ENCODE measurements at places on chromosomes 16 and 17.

- DNase-seq = no peak
Measured at GRCh38 chr16:72255786-72256185, 83.8 kb upstream of the PMFBP1 start.

GRCh38 chr17:6064868-6065267, 5.3 kb upstream of the WSCD1 start:
- no peak for DNase-seq

DNA sequence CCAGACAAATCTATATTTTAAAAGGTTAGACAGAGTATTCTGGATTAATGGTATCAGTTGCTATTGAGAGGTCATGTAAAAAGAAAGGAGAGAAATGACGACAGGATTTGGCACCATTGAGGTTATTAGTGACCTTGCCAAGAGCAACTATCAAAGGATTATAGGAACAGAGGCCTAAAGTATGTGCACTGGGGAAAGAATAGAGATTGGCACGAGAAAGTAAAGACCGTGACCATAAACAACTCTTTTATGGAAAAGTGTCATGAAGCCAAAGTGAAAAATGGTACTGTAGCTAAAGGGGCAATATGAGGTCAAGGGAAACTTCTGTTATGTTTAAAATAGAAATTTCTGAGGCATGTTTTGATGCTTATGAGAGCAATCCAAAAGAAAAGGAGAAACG, 115.2 kb upstream of the KIF2B start:
- no peak for DNase-seq

- DNase-seq = no peak
Measured at GRCh38 chr16:73170612-73171038, 122.7 kb upstream of the ZFHX3 start.

DNA sequence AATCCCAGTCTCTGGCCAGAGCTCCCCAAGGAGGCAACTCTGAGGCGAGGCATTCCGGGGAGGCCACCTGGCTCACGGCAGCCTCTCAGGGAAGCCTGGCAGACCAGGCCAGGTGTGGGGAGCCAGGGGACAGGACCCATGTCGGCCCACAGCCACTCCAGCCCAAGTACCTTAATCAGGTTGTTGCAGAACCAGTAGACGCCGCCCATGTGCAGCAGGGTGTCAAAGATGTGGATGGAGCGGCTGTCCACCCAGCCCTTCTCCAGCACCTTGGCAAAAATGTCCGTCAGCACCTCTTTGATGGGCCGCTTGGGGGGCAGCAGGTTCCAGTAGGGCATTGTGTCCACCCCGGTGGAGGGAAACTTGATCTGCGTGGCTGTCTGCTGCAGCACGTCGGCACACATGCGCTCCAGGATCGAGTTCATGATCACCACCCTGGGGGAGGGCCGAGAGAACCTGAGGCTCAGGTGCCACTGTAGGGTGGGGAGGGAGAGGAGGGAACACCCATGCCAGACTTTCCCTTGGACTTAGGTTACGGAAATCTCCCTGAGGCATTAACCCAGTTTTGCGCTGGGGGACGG, 7.8 kb downstream of the CSF3 start:
- peak; percentile 69 for DNase-seq

- no peak for DNase-seq
Measured at GRCh38 chr17:45334701-45335677, 18.2 kb upstream of the MAP3K14 start.

- DNase-seq = no peak
Measured at GRCh38 chr16:89033796-89034572, 57.0 kb upstream of the CBFA2T3 start.

- DNase-seq = no peak
Measured at GRCh38 chr16:56307534-56307873, 116.2 kb downstream of the GNAO1 start.

DNA sequence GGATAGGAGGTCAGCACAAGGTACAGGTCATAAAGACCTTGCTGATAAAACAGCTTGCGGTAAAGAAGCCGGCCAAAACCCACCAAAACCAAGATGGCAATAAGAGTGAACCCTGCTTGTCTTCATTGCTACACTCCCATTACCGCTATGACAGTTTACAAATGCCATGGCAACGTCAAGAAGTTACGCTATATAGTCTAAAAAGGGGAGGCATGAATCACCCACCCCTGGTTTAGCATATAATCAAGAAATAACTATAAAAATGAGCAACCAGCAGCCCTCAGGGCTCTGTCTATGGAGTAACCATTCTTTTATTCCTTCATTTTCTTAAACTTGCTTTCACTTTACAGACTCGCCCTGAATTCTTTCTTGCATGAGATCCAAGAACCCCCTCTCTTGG, 1.0 kb upstream of the HSBP1 start:
- DNase-seq = no peak

DNA sequence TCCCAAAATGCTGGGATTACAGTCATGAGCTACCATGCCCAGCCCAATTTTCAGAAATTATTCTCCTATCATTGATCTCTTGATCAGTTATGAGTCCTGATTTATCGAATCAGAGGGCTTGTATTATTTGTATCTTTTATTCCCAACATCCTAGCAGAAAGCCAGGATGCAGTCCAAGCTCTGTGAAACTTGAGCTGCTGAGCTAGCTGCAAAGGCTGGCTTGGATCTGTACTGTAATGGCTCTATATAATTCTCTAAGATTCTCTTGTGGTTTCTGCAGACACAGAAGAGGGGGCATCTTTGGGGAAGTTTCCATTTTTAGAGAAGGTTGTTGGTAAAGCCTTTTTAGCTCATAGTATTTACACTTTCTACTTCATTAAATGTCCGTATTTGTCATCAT, 227.1 kb downstream of the MAP2K4 start:
- DNase-seq = no peak

DNA sequence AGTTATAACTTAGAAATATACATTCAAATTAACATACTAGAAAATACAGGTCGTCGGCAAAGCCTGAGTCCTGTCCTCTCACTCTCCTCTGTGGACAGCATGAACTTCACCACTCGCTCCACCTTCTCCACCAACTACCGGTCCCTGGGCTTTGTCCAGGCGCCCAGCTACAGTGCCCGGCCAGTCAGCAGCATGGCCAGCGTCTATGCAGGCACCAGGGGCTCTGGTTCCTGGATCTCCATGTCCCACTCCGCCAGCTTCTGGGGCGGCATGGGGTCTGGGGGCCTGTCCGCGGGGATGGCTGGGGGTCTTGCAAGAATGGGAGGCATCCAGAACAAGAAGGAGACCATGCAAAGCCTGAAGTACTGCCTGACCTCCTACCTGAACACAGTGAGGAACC, 319.4 kb downstream of the ZFHX3 start:
- no peak for DNase-seq

- DNase-seq = no peak
Measured at GRCh38 chr16:30927789-30928378, 4.5 kb downstream of the FBXL19 start.

DNA sequence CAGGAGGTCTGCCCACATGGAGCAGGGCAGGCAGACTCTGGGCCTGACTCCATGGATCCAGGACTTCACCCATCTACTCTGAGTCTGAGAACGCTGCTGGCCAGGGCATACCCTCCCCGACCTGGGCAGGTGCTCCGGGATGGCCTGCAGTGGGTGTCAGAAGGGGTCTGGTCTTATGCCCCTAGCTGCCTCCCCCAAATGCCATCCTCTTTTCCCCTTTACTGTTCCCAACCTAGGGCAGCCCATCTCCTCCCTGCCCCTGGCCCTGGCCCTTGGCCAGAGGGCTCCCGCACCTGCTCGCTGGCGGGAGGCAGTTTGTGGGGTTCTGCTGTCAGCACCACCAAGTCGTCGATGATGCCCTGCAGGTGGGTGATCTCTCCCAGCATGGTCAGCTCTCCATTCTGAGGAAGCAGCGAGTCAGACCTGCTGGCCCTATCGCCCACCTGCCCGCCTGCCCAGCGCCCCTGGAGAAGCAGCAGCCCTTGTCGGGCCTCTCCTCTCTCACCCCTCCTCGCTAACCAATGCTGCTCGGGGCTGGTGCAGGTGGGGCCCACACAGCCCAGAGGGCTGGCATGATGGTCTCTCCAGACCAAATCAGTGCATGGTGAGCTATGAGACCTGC, 8.2 kb downstream of the MTSS2 start:
- DNase-seq = no peak

DNA sequence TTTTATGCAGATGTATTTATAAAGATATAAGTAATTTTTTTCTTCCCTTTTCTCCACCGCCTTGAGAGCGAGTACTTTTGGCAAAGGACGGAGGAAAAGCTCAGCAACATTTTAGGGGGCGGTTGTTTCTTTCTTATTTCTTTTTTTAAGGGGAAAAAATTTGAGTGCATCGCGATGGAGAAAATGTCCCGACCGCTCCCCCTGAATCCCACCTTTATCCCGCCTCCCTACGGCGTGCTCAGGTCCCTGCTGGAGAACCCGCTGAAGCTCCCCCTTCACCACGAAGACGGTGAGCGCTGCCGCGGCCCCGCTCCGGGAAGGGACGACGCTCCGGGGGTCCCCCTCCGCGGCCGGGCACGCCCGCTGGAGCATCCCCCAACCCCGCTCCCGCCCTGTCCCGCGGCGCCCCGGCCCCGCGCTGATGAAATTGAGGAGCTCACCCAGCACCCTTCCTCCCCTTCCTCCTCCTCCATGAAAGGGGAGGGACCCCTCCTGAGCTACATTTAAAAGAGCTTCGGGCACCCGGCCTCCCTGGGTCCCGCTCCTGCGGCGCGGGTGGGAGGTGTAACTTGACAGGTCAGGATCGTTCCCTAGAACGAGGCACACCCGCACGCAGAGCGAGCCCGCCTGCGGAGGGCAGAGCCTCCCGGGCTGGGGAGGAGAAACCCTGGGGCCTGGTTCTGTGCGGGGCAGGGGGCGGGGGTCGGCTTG, 706 bp downstream of the HLF start:
- peak; percentile 23 for DNase-seq

DNA sequence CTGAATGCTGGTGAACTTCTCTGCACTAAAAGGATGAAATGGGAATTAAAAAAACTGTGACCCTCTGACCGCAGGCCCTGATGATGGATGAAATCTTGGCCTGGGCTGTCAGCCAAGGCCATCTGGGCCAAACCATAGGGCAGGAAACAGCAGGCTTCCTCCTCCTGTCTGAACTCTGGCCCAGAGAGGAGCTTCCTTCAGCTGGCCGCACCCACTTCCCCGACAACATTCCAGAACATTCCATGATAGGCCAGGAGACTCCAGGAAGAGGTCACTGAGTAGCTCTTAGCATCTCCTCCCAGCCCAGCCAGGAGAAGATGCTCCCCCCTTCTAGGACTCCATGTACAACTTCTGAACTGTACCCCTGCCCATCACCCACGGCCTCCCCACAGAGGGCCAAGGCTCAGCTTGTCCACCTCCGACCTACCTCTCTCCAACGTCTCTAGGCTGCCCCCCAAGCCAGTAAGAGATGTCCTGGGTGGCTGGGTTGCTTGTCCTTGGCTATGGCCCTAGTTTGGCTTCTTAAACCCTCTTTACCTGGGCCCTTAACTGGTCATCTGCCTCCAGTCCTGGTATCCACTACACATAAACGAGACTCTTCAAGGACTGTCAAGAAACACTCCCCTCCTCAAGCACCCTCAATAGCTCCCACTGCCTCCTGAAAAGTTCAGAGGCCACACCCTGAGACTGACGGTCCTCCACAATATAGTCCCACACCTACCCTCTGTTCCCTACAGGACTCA, 1.7 kb downstream of the RPH3AL start:
- peak; percentile 96 for DNase-seq

DNA sequence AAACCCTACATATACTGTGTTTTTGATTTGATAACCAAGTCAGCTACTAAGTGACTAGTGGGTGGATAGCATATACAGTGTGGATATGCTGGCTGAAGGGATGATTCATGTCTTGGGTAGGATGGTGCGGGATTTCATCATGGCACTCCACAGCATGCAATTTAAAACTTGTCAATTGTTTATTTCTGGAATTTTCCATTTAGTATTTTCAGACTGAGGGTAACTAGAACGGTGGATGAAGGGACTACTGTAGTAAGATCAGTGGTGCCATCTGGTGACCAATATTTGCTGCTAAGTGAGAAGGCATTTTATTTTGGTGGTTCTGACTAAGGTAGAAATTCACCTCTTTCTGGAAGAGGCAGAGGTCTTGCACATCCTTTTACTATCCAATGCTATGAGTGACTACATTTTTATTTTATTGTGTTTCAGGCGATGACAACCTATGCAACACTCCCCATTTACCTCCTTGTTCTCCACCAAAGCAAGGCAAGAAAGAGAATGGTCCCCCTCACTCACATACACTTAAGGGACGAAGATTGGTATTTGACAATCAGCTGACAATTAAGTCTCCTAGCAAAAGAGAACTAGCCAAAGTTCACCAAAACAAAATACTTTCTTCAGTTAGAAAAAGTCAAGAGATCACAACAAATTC, 3.1 kb downstream of the CDC6 start:
- no peak for DNase-seq

DNA sequence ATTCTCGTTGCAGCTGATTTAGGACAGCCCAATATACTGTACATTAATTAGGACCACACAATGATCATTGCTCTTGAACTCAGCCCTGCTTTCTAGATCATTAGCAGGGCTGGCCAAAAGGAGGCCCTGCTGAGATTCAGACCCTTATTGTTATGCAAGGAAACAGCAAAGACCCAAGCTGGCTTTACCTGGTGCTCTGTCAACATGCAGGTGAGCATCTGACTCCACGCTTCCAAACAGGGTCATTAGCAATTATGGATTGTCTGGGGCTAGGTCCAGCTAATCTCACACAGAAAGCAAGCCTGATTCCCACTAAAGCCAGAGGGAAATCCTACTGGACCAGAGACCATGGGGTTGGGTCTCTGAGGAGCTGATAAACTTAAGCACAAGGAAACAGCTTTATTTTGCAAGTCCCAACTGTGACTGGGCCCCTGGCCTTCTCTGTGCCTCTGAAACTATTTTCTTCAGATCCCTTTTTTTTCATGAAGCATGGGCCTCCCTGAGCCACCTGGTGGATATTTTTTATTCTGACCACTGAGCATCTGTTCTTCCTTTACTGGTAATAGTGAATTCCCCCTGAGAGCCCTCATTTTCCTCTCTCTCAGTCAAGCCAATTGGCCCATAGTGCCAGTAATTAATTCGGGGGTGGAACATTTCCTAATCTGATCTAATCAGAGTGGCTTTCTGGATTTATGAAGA, 236.1 kb downstream of the GRIN2A start:
- no peak for DNase-seq

DNA sequence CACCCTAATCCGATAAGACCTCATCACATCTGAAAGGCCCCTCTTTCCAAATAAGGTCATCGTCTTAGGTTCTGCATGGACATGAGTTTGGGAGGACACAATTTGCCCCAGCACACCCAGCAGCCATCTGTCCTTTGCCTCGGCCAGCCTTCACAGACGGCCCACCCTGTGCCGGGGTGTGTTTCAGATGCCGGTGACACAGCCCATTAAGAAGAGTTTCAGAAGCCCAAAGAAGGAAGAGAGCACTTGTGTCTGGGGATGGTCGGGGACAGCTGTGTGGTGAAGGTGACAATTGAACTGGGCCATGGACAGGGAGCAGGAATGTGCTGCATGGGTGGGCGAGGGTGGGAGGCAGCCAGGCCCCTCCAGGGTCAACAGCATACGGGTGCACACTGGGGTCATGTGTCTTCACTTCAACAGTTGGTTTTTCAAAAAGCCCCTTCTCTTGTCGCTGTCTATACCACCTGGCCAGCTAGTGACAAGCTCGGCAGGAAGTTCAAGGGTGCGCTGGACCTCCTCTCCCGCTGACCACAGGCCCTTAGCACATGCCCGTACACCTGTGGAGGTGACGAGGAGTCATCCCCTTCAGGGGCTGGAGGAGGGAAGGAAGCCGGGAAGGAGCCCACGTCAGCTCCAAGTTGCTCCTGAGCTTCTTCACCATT, 183.1 kb downstream of the C16orf95 start:
- no peak for DNase-seq

Data from left colon (tissue), 2 donors.